ENCODE measurements at places on chromosomes 4 and X.
A peak's percentile ranks its signal among the peaks of the same experiment; 100 is the strongest.

- DNase-seq = peak; percentile 33
These were observed 65.9 kb downstream of the EFNB1 start for GRCh38 chrX:68894513-68895340.

- DNase-seq = no peak
These were observed 26.9 kb downstream of the ENOPH1 start for GRCh38 chr4:82457266-82457665.

GRCh38 chr4:1353186-1354055 lies 6.4 kb downstream of the UVSSA start:
- no peak for DNase-seq

GRCh38 chr4:59553721-59554091 lies 1646.4 kb upstream of the ADGRL3 start:
- DNase-seq = no peak

GRCh38 chrX:86241547-86241946 lies 93.3 kb downstream of the DACH2 start:
- no peak for DNase-seq

DNA sequence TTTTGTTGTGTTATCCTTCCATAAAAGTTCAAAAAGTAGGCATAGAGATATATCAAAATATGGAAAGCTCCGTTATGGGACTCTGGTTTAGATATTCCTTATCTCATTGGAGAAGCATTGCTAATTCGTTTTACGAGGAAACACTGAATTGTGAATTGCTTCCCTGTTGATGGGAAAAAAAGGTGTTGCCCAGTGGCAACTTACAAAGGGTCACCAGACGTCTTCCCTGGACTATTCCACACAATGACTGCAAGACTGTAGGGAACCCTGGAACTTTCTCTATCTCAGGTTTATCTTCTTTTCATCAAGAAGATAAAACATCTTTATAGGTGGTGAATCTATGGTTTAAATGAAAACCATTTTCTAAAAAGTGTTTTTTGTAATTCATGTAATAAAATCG lies 137.7 kb downstream of the MID1 start:
- no peak for DNase-seq

GRCh38 chr4:72494156-72494555 lies 74.9 kb downstream of the ADAMTS3 start:
- no peak for DNase-seq

GRCh38 chr4:74330295-74330750 lies 22.1 kb downstream of the EPGN start:
- no peak for DNase-seq

GRCh38 chrX:136097871-136098805 lies 49.2 kb upstream of the FHL1 start:
- peak; percentile 23 for DNase-seq
